GM23338 (cell line): ENCODE measurements at places on chromosomes 7 and 10.

DNA sequence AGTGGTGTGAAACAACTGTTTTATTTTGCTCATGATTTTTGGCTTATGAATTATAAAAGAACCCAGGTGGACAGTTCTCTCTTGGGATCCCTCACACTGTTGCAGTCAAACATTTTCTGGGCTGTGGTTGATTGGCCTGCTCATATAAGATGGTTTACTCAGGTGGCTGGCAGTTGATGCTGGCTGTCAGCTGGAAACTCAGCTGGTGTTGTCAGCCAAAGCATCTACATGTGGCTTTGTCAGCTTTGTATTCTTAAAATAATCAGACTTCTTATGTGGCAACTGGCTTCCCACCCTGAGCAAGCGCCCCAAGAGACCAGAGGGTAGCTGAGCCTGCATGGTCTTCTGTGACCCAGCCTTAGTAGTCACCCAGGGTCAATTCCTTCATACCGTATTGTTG lies 534.7 kb downstream of the NRG3 start:
- DNase-seq = no peak

DNA sequence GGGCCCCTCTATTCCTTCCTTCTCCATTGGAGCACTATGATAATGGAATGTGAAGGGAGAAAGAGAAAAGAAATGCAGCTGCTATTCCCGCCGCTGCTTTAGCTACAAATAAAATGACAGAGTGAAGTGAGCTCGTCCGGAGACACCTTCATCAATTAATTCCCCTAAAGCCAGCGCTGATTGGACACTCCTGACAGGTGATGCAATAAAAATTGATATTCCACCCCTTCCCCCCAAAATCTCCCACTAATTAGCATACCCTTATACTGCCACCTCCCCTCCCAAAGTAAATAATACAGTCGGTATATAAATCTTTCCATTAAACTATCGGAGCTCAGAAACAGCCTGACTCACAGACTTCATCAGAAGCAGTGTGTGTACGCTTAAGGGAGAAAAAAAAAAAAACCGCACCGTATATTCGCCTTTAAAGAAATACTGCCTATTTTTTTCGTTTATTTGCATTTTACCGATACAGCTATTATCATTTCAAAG lies 7.3 kb downstream of the SKIDA1 start:
- peak; percentile 53 for DNase-seq

- DNase-seq = no peak
Observed at GRCh38 chr7:84113286-84113685, 81.3 kb downstream of the SEMA3A start.

DNA sequence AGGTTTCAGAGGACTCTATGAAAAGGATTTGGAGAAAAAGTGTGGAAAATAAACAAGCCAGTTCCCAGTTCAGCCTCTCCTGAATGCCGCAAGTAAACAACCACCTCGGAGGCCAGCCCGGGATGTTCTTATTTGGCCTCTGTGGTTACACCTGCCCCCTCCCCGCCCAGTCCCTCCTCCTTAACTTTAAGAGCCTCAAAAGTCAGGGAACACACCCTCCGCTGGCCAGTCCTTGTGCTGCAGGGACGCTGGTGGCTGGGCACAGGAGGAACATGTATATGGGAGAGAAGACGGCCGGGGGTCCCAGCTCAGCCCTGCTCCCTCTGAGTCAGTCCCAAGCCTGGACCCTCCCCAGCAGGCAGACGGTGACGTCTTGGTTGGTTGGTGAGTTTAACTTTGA lies 6.1 kb downstream of the CHST3 start:
- DNase-seq = peak; percentile 89

- peak; percentile 84 for DNase-seq
Observed at GRCh38 chr10:43202224-43202656, 64.0 kb downstream of the CSGALNACT2 start.

DNA sequence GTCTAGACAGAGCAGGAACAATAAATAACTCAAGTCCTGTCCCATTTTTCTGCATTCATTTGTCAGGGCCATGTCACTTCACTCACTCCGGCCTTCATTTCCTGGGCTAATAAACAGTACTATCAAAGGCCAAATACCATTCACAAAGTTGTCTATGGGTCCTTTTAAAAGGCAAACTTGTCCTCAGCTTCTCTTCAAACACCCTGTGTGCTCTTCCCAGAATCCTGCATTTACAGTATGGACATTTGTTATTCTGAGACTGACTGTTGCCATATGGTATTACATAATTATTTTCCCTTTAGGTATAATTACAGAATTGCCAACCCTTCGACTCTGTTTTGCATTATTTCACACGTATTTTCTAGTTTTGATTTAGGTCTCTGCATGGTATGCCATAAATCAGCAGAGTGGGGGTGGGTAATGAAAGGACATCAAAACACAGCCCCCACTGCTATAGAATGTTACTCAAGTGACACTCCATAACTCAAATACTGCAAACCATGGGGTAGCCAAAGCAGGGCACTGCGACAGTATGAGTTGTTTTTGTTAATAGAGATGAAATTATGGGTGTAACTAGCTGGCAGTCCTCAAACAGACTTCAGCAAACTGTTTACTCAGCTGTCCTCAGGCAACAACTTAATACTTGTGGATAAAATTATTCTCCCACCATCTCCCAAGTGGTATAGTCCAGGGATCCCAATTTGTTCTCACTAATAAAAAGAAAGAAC lies 183.7 kb downstream of the TRIL start:
- no peak for DNase-seq

DNA sequence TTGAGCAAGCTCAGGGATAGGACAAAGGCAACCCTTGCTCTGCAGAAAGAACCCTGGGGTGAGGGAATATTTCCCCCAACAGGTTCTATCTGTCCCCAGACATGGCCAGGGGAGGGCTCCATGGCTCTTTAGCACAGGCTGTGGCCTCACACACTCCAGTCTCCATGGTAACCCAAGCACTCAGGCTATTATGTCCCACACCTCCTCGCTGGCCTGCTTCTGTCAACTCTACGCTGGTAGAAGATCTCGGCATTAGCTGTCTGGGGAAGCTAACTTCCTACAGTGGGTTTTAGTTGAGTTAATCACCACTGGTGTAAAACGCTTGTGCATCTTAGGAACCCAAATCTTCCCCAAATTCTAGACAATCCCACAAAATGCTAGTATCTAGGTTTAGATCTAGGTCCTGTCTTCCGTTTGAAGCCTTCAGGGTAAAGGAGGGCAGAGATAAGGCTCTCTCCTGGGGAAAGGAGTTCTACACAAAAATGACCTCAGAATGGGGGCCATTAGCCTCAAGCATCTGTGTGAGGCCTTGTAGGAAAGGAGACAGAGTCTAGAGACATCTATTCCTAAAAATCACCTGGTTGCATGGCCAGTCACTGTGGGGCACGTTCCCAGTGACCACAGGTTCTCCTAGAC lies 36.7 kb upstream of the SLIT1 start:
- DNase-seq = peak; percentile 87

GRCh38 chr7:100546926-100547800 lies 8.2 kb downstream of the AGFG2 start:
- DNase-seq = no peak

DNA sequence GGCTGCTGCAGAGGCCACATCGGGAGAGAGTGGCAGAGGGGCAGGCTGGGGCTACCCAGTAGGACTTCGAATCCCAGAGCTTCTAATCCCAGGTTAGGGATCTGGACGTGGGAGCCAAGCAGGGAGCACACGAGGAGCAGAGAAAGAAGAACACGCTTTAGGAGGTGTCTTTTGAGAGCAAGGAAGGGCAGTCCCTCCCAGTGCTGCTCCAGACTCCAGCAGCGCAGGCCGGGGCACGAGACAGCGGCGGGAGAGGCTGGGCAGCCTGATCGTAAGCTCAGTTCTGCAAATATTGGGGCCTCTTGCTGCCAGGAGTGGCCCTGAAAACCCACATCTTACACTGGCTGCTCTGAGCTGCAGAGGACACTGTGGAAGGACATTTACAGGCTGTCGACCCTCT lies 75.9 kb downstream of the HIPK2 start:
- no peak for DNase-seq

- no peak for DNase-seq
Observed at GRCh38 chr7:33177876-33178275, 48.5 kb downstream of the BBS9 start.

GRCh38 chr10:110372656-110373055 lies 67.9 kb upstream of the SMNDC1 start:
- DNase-seq = no peak

GRCh38 chr7:29552392-29552791 lies 11.2 kb upstream of the PRR15 start:
- DNase-seq = no peak

GRCh38 chr10:13973742-13974141 lies 357.0 kb downstream of the FRMD4A start:
- no peak for DNase-seq

DNA sequence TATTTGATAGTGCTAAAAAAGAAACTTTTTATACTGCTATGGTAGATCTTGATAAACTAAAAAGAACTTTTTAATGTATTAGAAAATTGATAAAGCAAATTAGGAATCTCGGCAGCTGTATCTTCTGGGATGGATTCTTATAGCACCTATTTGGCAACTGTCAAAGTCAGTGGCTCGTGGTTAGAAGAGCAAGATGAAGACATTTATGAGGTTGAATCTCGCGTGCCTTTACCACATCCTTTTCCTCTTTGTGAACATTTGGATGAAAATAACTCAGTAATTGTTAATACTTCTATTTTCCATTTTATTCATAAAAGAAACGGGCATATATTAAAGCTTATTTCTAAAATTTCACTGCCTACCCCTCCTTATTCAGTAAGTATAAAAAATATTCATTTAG lies 76.2 kb downstream of the CYP51A1 start:
- no peak for DNase-seq

DNA sequence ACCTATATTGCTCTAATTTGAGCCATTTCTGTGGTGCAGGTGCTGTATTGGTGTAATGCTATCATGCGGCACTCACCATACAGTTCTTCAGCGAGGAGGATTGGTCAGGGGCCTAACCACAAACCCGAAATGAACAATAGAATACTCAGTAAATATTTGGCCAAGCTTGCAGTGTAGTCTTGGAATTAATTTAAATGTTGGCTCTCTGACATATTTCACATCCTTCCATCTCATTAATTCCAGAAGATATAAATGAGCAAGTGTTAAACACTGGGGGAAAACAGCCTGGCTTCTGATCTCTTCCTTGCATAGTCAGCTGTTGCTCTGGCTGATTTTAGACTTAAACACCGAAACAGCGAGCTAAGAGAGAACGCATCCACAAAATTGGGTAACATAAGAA lies 663.1 kb upstream of the GHITM start:
- no peak for DNase-seq

GRCh38 chr7:51606601-51607154 lies 290.1 kb upstream of the COBL start:
- DNase-seq = no peak

GRCh38 chr10:132549371-132549770 lies 11.8 kb downstream of the INPP5A start:
- no peak for DNase-seq

- DNase-seq = no peak
Observed at GRCh38 chr10:119478111-119478802, 64.3 kb downstream of the RGS10 start.

DNA sequence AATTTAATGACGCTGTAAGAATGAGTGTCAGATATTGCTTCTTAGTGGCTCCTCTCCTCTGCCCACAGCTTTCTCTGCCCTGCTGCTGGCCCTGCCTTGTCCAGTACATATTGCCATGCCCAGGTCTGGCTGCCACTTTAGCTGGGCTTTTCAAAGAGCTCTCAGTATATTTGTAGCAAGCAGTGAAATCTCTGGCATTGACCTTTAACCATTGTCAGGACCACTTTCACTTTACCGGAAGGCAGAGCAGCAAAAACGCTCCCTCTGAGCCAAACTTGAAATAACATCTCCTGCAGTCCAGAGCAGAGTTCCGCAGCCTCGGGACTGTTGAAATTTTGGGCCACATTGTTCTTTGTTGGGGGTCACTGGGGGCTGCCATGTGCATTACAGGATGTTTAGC lies 13.8 kb downstream of the PDSS1 start:
- DNase-seq = no peak

DNA sequence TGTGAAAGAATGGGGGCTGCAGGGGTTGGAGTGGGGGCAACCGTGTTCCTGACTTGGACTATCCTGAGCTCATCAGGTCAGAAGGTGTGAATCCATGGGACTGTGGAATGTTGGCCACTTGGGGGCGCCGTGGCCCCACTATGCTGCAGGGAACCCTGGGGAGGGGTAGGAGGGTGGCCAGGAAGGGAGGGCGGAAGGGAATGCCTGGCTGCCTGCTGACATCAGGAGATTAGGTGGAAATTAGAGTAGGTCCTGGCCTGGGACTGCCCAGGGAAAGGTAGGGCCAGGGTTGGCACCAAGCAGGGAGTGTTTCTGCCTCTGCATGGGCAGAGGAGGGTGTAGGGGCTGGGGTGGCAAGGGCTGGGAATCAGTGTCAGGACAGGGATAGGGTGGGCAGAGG lies 65.8 kb upstream of the PRSS58 start:
- DNase-seq = peak; percentile 92

GRCh38 chr7:74674166-74674565 lies 16.6 kb downstream of the GTF2I start:
- DNase-seq = no peak

DNA sequence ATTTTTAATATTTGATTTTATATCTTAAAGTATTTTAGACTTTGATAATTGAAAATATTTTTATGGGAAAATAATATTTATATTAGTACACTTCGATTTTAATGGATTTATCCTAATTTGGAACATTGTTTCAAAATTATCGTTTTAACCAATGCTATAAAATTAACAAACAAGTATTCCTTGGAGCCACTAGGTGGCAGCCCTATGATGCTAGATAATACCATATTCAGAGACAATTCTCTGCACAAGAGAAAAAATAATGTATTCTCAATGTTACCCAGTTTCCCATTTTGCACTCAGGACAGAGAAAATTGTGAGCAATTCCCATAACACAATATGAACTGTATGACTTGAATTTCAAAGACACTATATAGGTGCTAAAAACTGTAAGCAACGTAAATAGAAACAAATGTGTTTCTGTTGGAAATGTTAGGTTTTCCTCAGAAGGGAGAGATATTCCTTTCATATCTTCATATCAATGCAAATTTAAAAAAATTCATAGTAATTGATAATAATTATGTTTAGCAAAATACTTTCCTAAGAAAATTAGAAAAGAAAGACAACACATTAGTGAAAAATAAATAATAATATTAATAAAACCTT lies 237.8 kb downstream of the SEMA3E start:
- peak; percentile 78 for DNase-seq

DNA sequence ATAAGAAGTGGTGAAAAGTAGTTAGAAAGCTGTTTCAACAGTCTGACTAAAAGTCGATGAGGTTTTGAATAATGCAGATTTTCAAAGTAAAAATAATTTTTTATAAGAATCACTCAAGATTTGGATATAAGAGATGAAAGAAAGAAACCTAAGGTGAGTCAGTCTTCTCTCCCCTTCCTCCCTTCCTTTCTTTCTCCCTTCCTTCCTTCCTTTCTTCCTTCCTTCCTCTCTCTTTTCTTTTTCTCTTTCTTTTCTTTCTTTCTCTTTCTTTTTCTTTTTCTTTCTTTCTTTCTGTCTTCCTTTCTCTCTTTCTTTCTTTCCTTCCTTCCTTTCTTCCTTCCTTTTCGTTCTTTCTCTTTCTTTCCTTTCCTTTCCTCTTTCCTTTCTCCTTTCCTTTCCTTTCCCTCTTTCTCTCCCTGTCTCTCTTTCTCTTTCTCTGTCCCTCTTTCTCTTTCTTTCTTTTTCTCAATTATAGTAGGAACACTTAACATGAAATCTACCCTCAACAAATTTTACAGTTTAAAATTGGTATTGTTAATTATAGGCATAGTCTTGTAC lies 308.6 kb downstream of the ARL4A start:
- no peak for DNase-seq

- DNase-seq = no peak
Observed at GRCh38 chr7:113731571-113731970, 187.2 kb downstream of the PPP1R3A start.
